ENCODE measurements at places on chromosomes 13 and 19.
A peak's percentile ranks its signal among the peaks of the same experiment; 100 is the strongest.

DNA sequence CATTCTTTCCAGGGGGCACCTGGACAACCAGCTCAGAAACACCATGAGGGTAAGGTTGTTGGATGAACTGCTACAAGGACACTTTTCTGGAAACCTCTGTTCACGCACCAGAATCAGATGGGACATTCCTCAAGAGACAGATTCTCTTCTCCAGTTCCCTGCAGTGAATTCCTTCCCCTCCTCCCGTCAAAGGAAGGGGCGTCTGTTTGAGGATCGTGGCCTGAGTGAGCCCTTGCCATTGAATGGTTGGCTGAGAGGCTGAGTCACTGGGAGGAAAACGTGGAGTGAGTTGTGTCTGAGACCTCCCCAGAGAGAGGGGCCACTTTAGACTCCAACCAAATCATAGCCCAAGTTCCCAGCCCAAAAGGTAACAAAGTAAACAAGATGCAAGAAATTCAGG, 79.4 kb upstream of the ZNF507 start:
- ATAC-seq: no peak

GRCh38 chr19:55116859-55117662, at the start of gene PPP1R12C:
TSS of gene PPP1R12C (minus strand) at chr19:55117637. CDS start at chr19:55117543, 94 bp downstream.
- peak; percentile 0 for ATAC-seq

DNA sequence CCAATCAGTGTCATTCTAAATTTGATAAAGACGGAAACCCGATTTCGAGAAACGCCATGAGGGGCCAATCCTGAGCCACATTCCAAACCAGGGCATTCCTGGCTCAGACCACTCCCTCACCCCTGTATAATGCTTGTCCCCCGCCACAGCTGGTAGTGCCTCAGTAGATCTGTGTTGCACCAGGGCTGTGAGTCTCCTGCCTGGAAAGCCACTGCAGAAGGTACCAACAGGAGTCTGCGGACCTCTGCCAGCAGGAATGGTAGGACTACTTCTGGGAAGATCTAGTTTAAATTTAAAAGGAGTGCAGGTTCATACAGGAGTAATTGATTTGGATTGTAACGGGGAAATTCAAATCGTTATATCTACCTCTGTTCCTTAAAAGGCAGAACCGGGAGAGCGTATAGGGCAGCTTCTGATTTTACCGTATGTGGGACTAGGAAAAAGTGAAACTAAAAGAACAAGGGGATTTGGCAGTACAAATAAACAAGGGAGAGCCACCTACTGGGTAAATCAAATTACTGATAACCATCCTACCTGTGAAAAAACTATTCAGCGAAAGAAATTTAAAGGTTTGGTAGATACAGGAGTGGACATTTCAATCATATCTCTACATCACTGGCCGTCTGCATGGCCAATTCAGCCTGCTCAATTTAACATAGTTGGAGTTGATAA, 20.8 kb upstream of the ZNF266 start:
- no peak for ATAC-seq

DNA sequence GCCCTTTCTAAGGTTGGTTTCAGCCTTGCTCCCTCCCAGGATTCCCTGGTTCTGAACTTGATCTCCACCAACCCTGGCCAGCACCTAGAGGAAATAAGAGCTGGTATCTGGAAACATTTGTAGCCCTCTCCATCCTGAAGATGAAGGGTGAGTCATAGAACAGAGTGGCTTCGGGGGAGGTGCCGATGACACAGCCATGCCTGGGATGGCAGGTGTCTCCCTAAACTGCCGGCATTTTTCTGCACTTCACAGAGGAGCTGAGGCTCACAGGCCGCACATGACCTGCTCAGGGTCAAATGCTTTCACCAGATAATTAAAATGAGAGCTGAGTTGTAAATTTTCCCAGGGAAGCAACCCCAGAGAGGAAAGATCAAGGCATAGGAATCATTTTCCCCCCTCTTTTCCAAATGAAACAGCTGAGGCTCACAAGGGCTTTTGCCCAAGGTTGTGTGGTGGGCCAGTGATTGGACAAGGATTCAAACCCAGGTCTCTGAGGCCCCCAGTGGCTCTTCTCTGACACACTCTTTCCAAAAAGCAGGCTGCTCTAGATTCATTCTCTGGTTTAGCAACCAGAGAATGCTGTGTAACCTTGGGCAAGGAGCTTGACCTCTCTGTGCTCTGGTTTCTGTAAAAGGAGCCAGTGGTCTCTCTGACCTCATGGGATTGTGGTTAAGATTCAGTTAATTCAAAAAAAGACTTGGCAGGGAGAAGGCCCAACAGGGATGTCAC, 1.2 kb upstream of the SLC25A42 start:
- ATAC-seq: no peak

- no peak for ATAC-seq
Measured at GRCh38 chr13:38854226-38854625, 136.4 kb downstream of the STOML3 start.

All from gastroesophageal sphincter (tissue), 4 donors.